GM12878 (cell line): ENCODE measurements at places on chromosomes 4 and X. TPM values are rescaled to one million over a fixed set of nuclear protein-coding genes. Genes with fewer than 3 reads are reported as not detected.

GRCh38 chr4:1715002-1715758 is 3.1 kb upstream of the SLBP start:
- H3K4me1 ChIP-seq: peaks cover 33% of the 10 kb centered on the region
- peaks cover 7% of the 10 kb centered on the region for H3K36me3 ChIP-seq
- H3K4me3 ChIP-seq: peak overlapping the region; percentile 98
- no peak for DNase-seq

CXCL11 gene
- total RNA-seq: not detected in 2 replicates

DNA sequence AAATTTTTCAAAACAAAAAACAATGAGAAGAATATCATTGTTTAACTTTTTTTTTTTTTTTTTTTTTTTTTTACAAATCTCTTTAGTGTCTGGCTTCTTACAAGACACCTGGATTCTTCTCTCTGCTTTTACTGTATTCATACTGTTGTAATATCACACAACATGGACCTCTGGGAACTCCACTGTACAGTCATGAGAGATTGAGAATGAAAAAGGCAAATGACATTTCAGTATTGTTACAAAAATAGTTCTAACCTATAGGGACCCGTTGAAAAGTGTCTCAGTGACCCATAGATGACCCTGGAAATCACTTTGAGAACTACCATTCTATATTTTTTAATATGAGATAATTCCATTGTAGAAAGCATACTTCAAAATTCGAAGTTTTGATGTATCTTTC is 124.4 kb downstream of the SLIT2 start:
- no peaks in the 10 kb centered on the region for H3K4me1 ChIP-seq
- no peak overlapping the region for H3K4me3 ChIP-seq
- H3K27ac ChIP-seq: no peak overlapping the region

PWWP3B gene
- not detected in 2 replicates for total RNA-seq

SSX4 gene
- not detected in 2 replicates for total RNA-seq

GRCh38 chrX:71634366-71634765 is 16.1 kb upstream of the CXCR3 start:
- H3K27ac ChIP-seq: no peak overlapping the region
- H3K27me3 ChIP-seq: no peaks in the 10 kb centered on the region
- peaks cover 27% of the 10 kb centered on the region for H3K4me1 ChIP-seq
- H3K36me3 ChIP-seq: no peaks in the 10 kb centered on the region

DNA sequence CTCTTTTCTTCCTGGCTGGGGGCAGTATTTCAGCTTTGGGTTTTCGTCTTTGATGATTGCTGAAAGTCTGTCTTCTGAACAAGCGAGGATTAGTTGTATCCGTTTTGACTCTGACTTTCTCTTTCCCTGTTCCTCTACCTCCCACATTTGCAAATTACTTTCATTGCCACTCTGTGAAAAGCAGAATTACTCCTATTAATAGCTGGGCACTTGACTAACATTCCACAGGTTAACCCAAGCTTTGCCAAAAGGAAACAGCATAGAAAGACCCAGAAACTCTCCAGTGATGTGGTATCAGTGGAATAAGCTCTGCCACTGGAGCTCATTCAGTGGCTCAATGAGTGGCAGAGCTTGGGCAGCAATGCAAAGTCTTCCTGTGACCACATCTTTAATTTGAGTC is 238.9 kb downstream of the PALLD start:
- H3K36me3 ChIP-seq: no peaks in the 10 kb centered on the region
- no peak overlapping the region for H3K4me3 ChIP-seq
- no peaks in the 10 kb centered on the region for H3K27me3 ChIP-seq
- H3K27ac ChIP-seq: no peak overlapping the region
- no peak for DNase-seq

- DNase-seq: no peak
- H3K4me3 ChIP-seq: no peak overlapping the region
- no peaks in the 10 kb centered on the region for H3K27me3 ChIP-seq
- no peaks in the 10 kb centered on the region for H3K36me3 ChIP-seq
Measured at GRCh38 chr4:83625821-83626220, 89.9 kb downstream of the GPAT3 start.
